ENCODE measurements at places on chromosomes 1 and 21. TPM values are rescaled to one million over a fixed set of nuclear protein-coding genes. Genes with fewer than 3 reads are reported as not detected.

The OR1C1 gene
- polyA plus RNA-seq, result not detected

The CELA3A gene
- 0.35 TPM for polyA plus RNA-seq

The IL10RB gene
- 31.4 TPM for polyA plus RNA-seq

The ZNF648 gene
- not detected for polyA plus RNA-seq

The C1QB gene
- not detected for polyA plus RNA-seq

The ELF3 gene
- polyA plus RNA-seq, result 0.14 TPM

GRCh38 chr1:201999625-202000238 lies 10.7 kb upstream of the ELF3 start:
- no peaks in the 10 kb centered on the region for H3K27me3 ChIP-seq
- H3K4me1 ChIP-seq, result no peaks in the 10 kb centered on the region
- DNase-seq, result peak; percentile 39
- H3K4me3 ChIP-seq, result no peak overlapping the region
- H3K27ac ChIP-seq, result no peak overlapping the region

- H3K27me3 ChIP-seq, result no peaks in the 10 kb centered on the region
- no peak overlapping the region for H3K27ac ChIP-seq
- DNase-seq, result no peak
- H3K36me3 ChIP-seq, result peaks cover 20% of the 10 kb centered on the region
- peaks cover 16% of the 10 kb centered on the region for H3K4me1 ChIP-seq
Measured at GRCh38 chr21:38433471-38433870, 64.8 kb downstream of the ERG start.

DNA sequence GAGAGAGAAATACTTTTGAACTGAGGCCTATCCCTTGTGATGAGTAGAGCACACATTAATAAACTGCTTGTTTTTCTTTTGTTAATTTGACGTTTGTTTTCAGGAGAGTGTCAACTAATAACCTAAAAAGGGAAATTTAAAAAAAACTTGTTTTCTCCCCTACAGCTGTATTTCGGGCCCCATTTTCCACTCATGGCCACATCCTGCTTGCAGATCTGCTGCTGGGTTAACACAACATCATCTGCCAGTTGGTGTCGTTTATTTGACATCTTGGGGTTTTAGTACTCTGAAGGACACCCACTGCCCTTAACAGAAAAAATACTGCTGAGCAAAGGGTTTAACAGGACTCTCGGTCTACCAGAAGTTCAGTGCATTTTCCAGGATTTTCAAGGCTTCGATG lies 848 bp upstream of the PYHIN1 start:
- H3K27me3 ChIP-seq, result no peaks in the 10 kb centered on the region
- no peak overlapping the region for H3K27ac ChIP-seq
- no peaks in the 10 kb centered on the region for H3K4me1 ChIP-seq
- no peak overlapping the region for H3K4me3 ChIP-seq
- H3K36me3 ChIP-seq, result no peaks in the 10 kb centered on the region

DNA sequence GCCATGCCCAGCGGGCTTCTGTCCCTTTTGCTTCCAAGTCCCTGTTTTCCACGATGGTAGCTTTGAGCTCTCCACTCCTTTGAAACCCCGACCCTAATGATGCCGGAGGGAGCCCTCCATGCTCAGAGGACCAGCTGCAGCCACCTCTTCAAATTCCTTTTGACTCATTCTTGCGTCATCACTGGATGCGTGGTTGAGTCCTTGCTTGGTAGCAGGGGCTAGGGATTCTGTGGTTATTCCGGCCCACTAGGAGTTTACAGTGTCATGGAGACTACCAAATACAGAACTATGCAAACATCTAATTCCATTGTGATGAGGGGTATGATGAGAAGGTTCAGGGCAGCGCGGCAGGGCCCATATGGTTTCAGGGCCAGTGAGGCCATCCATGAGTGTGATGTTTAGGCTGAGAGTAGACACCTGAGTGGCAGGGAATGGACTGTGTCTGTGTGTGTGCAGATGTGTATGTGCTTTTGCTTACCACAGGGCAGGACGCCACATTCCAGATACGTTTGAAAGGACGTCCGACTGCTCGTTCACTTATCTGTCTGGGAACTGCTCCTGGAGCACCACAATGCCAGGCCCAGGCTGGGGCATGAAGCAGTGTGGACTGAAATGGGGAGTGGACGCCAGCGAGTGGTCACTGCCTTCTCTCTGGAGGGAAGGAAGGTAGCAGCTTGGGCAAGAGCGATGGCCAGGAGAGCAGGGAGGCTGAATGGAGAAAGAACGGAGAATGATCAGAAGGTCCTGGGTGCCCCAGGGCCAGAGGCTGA lies 30.4 kb upstream of the ZBTB21 start:
- no peak overlapping the region for H3K4me3 ChIP-seq
- H3K27me3 ChIP-seq, result no peaks in the 10 kb centered on the region
- DNase-seq, result peak; percentile 22
- peak overlapping the region; percentile 65 for H3K27ac ChIP-seq
- H3K4me1 ChIP-seq, result peaks cover 5% of the 10 kb centered on the region

- H3K27me3 ChIP-seq, result no peaks in the 10 kb centered on the region
- no peak overlapping the region for H3K4me3 ChIP-seq
- no peaks in the 10 kb centered on the region for H3K36me3 ChIP-seq
- peak overlapping the region; percentile 17 for H3K27ac ChIP-seq
Measured at GRCh38 chr21:15754640-15755039, 24.9 kb downstream of the USP25 start.

- no peaks in the 10 kb centered on the region for H3K27me3 ChIP-seq
- H3K4me1 ChIP-seq, result no peaks in the 10 kb centered on the region
- no peak for DNase-seq
- no peak overlapping the region for H3K27ac ChIP-seq
Measured at GRCh38 chr1:47324682-47325081, 8.9 kb upstream of the CMPK1 start.

GRCh38 chr1:14615549-14616218 lies 17.2 kb downstream of the KAZN start:
- H3K4me1 ChIP-seq, result no peaks in the 10 kb centered on the region
- no peak overlapping the region for H3K27ac ChIP-seq
- H3K27me3 ChIP-seq, result no peaks in the 10 kb centered on the region
- H3K4me3 ChIP-seq, result no peak overlapping the region
- no peak for DNase-seq

- H3K27me3 ChIP-seq, result no peaks in the 10 kb centered on the region
- no peaks in the 10 kb centered on the region for H3K36me3 ChIP-seq
- no peak overlapping the region for H3K27ac ChIP-seq
- no peak overlapping the region for H3K4me3 ChIP-seq
- H3K4me1 ChIP-seq, result no peaks in the 10 kb centered on the region
Measured at GRCh38 chr1:41226815-41227434, 15.2 kb downstream of the SCMH1 start.

DNA sequence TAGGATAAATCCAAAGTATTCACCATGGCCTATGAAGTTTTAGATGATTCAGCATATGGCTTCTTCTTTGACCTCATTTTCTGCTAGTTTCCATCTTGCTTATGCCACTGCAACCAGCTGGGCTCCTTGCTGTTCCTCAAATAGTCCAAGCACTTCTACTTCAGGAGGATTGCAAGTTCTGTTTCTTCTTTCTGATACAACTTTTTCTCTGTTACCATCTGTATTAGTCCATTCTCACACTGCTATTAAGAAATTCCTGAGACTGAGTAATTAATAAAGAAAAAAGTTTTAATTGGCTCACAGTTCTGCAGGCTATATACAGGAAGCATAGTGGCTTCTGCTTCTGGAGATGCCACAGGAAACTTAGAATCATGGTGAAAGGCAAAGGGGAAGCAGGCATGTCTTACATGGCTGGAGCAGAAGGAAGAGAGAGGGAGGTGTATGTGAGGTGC lies 20.3 kb downstream of the PTGS2 start:
- H3K27me3 ChIP-seq, result no peaks in the 10 kb centered on the region
- DNase-seq, result no peak
- no peaks in the 10 kb centered on the region for H3K36me3 ChIP-seq
- peaks cover 20% of the 10 kb centered on the region for H3K4me1 ChIP-seq

- H3K27me3 ChIP-seq, result no peaks in the 10 kb centered on the region
- peaks cover 9% of the 10 kb centered on the region for H3K4me1 ChIP-seq
- no peak overlapping the region for H3K4me3 ChIP-seq
- H3K36me3 ChIP-seq, result no peaks in the 10 kb centered on the region
- no peak overlapping the region for H3K27ac ChIP-seq
Measured at GRCh38 chr1:89063094-89063493, 1.9 kb downstream of the GBP1 start.

- peaks cover 4% of the 10 kb centered on the region for H3K4me1 ChIP-seq
- no peak overlapping the region for H3K27ac ChIP-seq
- H3K36me3 ChIP-seq, result no peaks in the 10 kb centered on the region
- H3K4me3 ChIP-seq, result no peak overlapping the region
- no peak for DNase-seq
Measured at GRCh38 chr1:114350731-114351445, 160.1 kb downstream of the TRIM33 start.

DNA sequence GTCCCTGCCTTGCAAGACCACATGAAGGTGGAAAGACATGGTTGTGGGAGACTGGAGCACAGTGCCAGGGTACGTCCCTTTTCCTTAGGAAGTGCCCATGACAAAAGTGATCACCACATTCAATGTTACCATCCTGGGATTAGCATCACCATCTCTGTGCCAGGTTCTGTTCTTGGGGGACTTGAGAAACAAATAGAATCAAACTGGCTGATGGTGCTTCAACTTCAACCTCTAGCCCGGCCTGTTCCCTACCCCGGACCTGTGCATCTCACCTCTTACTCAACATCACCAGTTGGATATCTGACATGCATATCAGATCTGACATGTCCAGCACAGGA lies 153.3 kb downstream of the GRIK3 start:
- no peaks in the 10 kb centered on the region for H3K27me3 ChIP-seq
- no peak overlapping the region for H3K27ac ChIP-seq
- H3K4me3 ChIP-seq, result no peak overlapping the region

DNA sequence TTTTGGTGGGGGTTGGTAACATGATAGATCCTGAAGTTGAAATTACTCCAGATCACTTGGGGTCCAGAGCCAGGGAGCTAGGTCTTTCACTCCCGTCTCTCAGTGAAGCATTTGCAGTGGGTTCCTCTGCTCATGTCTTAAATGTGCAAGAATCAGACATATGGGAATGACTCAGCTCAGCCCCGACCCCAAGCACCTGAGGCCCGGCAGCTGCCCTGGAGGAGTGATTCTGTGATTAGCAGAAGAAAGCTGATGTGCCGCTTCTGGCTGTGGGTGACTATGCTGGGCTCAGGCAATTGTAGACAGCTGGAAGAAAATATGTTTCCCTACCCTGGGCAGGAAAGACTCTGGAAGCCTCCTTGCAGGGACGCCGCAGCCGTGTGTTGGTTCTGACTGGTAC lies 601.7 kb downstream of the NPHP4 start:
- H3K27me3 ChIP-seq, result no peaks in the 10 kb centered on the region
- no peak for DNase-seq
- H3K4me1 ChIP-seq, result no peaks in the 10 kb centered on the region
- no peaks in the 10 kb centered on the region for H3K36me3 ChIP-seq
- no peak overlapping the region for H3K4me3 ChIP-seq

GRCh38 chr1:79133774-79134364 lies 127.3 kb upstream of the ADGRL4 start:
- H3K36me3 ChIP-seq, result no peaks in the 10 kb centered on the region
- no peaks in the 10 kb centered on the region for H3K27me3 ChIP-seq
- H3K4me3 ChIP-seq, result no peak overlapping the region
- no peak overlapping the region for H3K27ac ChIP-seq

DNA sequence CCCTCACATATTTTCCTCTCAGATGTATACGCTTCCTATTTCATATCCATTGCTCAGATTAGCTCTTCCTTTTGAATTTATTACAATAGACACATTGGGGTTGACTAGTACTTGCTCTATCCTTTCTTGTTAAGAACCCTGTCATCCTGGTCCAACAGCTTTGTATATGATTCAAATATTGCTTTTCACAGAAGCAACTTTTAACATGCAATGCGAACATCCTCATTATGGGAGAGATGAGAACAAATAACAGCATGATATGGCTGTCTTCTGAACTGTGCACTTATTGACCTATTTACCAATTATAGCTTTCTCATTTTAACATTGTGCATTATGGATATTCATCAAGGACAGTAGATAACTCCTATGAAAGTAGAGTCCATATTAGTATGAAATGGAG lies 510.8 kb downstream of the PTPRC start:
- H3K27me3 ChIP-seq, result peaks cover 3% of the 10 kb centered on the region
- no peak for DNase-seq
- H3K4me3 ChIP-seq, result no peak overlapping the region
- no peak overlapping the region for H3K27ac ChIP-seq
- no peaks in the 10 kb centered on the region for H3K4me1 ChIP-seq

DNA sequence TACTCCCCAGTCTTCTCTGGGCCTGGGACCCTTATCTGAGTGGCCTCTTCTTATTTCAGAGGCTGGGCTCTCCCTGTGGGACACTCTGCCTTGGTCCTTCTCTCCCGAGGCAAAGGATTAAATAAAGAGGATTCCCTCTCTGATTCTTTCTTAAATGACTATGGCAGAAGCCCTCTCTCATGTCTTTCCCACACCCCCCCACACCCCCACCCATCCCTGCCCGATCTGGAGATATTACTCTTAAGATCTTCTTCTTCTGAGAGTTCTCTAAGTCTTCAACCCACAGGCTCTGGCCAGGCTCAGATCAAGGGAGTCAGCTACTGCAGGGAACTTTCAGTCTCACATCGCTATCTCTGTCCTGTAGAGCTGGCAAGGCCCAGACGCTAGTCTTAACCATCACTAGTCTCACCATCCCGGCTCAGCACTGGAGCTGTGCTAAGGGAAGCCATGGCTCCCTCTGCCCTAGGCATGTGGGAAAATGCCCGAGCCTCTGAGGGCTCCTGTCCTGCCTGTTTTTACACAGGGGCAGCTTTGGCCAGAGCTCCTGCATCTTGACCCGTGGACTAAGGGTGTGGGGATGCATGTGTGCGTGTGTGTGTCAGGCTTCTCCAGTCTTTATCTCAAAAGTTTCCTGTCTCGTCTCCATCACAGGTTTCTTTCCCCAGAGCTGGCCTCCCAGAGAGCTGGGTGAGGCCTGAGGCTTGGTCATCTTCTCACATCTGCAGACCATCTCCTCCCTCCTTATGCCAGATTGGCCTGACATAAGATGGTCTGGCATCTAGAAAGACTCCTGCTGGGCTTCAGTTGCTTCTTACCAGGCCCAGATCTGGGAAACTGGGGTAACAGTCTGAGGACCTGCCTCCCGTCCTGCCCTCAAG lies 36.7 kb downstream of the LGR6 start:
- H3K27me3 ChIP-seq, result peaks cover 4% of the 10 kb centered on the region
- DNase-seq, result no peak
- H3K36me3 ChIP-seq, result no peaks in the 10 kb centered on the region
- no peak overlapping the region for H3K4me3 ChIP-seq
- peaks cover 5% of the 10 kb centered on the region for H3K4me1 ChIP-seq
- no peak overlapping the region for H3K27ac ChIP-seq

Data from endothelial cell of umbilical vein (primary cell).